Vagina (tissue), 2 donors: ENCODE measurements at places on chromosomes 6 and 20.

- DNase-seq, result no peak
Observed at GRCh38 chr6:44896701-44897100, 431.4 kb upstream of the RUNX2 start.

- no peak for DNase-seq
Observed at GRCh38 chr6:6657085-6657819, 68.7 kb downstream of the LY86 start.

- DNase-seq, result no peak
Observed at GRCh38 chr20:16865406-16865805, 117.2 kb downstream of the OTOR start.

- no peak for DNase-seq
Observed at GRCh38 chr6:93366506-93366905, 52.9 kb downstream of the EPHA7 start.

- DNase-seq, result no peak
Observed at GRCh38 chr20:34084227-34084923, 27.7 kb downstream of the EIF2S2 start.

GRCh38 chr20:1811621-1812498 lies 83.3 kb upstream of the SIRPA start:
- DNase-seq, result peak; percentile 58

DNA sequence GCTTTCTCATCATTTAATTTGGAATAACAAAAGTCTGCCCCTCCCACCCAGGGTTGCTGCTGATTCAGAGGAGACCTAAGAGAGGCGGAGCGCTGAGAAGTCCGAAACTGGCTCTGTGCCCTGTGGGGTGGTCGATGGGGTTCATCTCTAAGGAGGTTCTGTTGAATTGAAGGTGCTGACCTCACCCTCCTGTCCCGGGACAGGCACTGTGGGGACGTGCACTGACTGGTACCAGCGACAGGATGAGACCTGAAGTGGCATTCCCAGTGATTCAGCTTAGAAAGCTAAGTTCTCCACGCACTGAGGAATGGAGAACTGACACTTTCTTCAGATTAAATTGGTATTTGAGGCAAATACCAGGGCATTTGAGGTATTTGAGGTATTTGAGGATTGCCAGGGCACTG lies 1.3 kb downstream of the GUCA1B start:
- no peak for DNase-seq
